ENCODE measurements at places on chromosomes 5 and 9. TPM values are rescaled to one million over a fixed set of nuclear protein-coding genes. Genes with fewer than 3 reads are reported as not detected.

DNA sequence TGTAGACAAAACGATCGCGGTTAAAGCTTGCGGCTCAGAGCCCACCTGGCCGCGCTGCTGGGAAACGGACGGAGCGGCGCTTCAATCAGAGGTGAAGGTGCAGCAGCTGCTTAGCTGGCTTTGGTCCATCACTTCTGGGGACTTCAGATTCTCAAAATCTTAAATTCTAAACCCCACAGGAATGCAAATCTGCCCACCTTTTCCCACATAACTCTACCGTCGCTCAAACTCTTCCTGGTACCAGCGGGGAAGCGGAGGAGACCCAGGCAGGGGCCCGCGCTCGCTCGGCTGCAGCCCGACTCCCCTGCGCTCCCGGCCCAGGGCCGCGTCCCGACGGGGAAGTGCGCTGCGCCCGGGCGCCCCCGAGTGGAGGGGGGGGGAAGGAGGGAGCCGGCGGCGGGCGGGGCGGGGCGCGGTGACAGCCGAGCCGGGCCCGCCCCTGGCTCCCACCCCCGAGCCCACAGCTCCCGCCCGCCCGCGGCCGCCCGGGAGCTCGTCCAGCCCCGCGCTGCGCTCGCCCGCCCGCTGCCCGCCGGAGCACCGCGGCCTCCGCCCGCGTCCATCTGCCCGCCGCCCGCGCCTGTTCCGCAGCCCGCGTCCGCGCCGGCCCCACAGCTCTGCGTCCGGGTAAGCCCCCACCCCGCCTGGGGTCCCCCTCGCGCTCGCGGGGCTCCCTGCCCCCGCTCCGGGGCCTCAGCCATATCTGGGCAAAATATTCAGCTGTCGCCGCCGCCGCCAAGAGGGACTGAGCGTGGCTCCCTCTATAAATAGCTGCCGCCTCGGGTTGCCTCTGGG, at the start of gene TMOD1:
Gene TMOD1 (plus strand): TSS at position 490 of the 795 bp plus-strand sequence. CDS start 22,523 bp downstream, outside the sequence.
- no peak for DNase-seq

The PCDHA12 gene
- polyA plus RNA-seq = not detected

The NTRK2 gene
- polyA plus RNA-seq = not detected

DNA sequence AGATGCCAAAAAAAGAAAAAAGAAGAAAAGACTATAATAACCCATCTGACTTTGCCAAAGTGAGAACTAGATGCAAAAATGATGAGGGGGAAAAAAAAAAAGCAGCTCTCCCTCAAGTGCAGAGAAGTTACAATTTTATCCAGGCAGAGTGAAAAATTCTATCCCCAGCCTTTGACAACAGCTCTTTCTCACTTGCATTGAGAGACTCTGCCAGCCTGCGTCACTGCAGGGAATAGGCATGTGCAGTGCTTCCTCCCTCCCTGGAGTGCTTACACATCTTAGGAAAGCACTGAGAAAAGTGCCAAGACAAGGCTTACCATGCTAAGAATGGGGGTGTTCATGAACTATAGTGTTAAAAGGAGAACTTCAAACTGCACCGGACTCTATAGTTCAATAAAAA, 418.6 kb upstream of the TYRP1 start:
- no peak for DNase-seq

GRCh38 chr5:144481861-144482260, 311.2 kb downstream of the KCTD16 start:
- no peak for DNase-seq

The PCDHGB3 gene
- 4.3 TPM for polyA plus RNA-seq

The IGIP gene
- polyA plus RNA-seq = 1.6 TPM

The LOX gene
- polyA plus RNA-seq = 228 TPM

Data from AG04450 (cell line).